ENCODE measurements at places on chromosomes 2 and 18.
A peak's percentile ranks its signal among the peaks of the same experiment; 100 is the strongest.

DNA sequence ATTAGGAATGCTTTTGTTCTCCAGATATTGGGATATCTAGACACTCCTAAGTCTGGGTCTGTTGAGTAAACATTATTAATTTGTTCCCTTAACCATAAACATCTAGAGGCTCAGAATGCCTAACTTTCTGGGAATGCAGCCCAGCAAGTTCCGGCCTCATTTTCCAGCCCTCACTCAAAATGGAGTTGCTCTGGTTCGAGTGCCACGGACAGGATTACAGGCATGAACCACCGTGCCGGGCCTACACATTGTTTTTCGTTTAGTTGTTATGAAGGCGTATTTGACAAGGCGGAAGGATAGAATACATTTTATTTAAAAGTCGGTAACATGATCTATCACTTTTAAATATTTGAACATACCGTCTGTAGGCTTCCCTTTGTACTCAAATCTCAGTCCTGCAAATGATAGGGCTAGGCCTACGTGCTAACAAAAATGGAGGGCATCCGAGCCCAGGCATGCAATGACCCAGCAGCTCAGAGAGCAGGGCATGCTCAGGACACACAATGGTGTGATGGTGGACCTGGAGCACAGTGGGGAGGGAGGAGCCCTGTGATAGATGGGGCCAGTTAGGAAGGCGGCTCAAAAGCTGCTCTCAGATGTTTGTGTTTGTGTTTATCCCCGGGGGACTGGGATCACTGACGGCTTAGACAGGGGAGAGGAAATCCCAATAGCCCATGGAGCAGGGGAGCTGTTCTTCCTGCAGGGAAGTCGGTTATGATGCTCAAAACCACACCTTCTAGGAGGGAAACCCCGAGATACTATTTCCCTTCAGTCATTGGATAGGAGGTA is 2.9 kb upstream of the SCYGR1 start:
- DNase-seq, result no peak

DNA sequence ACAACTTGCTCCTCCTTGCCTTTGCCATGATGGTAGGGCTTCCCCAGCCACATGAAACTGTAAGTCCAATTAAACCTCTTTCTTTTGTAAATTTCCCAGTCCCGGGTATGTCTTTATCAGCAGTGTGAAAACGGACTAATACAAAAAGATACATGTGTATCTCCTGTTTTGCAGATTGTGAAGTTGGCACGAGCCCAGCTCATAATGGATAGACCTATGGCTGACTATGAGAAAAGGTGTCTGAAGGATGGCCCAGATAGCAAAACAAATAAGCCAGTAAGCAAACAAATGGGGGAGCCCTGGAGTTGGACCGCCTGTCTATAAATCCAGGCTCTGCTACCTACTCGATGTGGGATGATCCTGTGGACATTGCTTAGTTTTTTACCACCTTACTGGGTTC is 15.5 kb upstream of the PRKCE start:
- DNase-seq, result no peak

DNA sequence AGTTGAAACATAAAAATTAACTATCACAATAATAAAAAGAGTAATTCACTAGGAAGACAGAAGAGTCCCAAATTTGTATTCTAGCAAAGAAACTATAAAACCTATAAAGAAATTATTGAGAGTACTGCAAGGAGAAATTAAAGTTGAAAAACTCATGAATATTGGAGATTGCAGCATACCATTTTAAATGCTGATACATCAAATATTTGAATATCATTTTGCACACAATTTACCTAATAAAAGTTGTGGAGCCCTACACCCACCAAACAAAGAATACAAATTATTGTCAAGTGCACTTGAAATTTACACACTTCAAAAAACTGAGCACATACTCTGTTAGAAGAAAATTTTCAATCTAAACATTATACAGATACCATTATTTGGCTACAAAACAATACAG is 531.6 kb upstream of the SMIM21 start:
- no peak for DNase-seq

GRCh38 chr2:222423632-222424275 is 589 bp upstream of the SGPP2 start:
- peak; percentile 45 for DNase-seq

GRCh38 chr2:152846697-152847470 is 128.5 kb downstream of the ARL6IP6 start:
- no peak for DNase-seq

- DNase-seq, result no peak
Measured at GRCh38 chr18:40707797-40708196, 1247.2 kb upstream of the PIK3C3 start.

DNA sequence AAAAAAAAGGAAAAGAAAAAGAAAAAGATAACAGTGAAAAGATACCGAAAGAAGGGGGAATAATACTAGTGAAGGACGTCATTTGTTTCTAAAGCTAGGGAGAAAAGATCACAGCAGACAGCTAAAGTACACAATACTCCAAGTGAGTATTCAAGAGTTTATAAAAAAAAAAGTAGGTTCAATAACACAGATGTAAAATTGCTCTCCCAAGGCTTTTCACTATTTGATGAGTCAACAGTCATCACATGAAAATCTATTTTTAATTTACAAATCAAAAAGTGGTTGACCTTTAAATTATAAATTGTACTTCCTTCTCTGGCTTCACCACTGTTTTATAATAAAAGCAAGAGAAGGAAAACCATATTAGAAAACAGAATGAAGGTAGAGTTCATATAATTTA is 144.0 kb downstream of the ZRANB3 start:
- DNase-seq, result no peak

DNA sequence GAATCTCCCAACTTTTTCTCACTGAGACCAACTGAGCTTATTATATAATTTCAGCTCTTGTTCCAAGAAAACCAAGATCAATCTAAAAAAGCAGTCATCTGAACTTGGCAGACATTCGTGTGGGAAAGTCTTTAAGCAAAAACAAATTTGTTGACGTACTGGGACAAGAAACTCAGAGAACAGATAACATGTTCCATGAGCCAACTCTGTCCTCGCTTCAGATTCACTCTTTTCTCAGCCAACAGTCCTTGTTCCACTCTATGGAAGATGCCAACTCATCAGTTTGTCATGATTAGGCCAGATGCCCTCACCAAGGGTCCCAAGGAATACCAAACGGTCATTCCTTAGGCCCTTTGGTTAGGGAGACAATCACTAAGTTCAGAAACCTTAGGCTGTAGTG is 224.2 kb upstream of the CTAGE1 start:
- DNase-seq, result no peak

DNA sequence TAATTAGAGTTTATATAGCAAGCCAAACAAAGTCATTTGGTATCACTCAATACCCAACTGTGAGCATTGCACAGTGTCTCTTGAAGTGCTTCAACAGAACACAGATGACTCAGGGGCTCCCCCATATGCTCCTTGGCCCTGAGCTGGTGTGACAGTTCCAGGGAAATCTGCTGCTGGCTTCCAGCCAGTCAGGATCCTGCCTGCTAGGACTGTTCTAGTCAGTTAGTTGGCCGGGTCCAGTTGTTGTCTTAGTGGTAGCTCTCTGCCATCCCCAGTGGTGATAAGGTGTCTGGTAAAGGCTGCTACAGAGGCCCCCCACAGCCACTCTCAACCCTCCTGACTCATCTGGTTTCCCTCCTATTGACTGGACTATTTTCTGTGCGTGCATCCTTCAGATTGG is 100.3 kb downstream of the IRS1 start:
- no peak for DNase-seq

GRCh38 chr2:46779447-46779941 is 136.1 kb downstream of the MCFD2 start:
- DNase-seq, result no peak

- DNase-seq, result no peak
Measured at GRCh38 chr2:84373391-84373790, 85.7 kb downstream of the SUCLG1 start.

GRCh38 chr2:100817388-100817985 is 2.5 kb upstream of the NPAS2 start:
- DNase-seq, result no peak

- peak; percentile 34 for DNase-seq
Measured at GRCh38 chr2:101831351-101831865, 133.9 kb downstream of the MAP4K4 start.

Data from stimulated activated CD8-positive, alpha-beta memory T cell treated with anti-CD3 and anti-CD28 coated beads, Interleukin-15, amount 100 ng/mL, for 48 hours (primary cell).